GM12878 (cell line): ENCODE measurements at places on chromosomes 11 and 22.

DNA sequence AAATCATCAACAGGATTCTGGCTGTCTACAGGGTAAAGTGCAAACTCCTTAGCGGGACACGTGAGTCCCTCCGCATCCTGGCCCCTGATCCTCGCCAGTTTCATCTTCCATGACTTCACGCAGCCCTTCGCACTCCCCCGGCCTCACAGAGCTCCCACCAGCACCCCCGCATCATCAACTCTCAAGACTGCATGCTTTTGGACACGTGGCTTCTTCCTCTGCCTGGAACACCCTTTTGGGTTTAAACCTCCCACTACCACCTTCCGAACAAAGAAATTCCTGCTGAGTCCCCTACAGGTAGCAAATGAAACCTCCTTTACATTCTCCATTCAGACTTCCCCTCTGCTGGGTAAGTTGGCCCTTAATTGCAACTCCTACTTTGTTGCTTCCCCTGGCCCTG is 12.6 kb upstream of the EIF3M start:
- no peak for DNase-seq

DNA sequence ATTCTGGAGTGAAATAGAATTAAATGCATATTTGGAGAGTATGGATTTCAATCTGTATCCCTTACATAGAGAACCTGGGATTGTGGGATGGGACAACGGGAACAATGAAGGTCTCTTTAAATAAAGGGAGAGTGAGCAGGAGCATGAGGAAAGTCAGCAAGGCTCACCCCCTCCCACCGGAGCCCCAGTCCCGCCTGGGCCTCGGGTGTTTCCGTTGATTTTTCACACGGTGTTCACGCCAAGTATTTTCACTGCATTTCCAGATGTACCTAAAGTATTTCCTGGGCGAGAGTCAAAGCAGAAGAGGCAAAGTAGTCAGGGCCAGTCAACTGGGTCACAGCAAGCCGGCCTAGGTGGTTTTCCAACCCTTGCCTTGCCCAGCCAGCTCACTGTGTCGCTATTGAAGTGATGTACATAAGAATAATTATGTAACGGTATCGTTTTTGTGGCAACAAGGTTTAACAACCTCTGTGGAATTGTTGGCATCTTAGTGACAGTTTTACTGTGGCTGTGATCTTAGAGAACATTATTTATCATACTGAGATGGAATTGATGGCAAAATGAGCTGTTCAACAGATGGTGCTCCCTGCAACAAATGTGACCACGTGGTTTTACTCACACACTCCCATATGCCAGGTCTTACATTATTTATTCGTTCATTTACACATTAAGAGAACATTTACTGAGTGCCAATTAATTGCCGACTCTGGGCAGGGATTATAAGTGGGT is 177.3 kb downstream of the ADAMTS15 start:
- no peak for DNase-seq

GRCh38 chr22:46739094-46739870 is 1.2 kb upstream of the CERK start:
- DNase-seq, result no peak

- peak; percentile 88 for DNase-seq
Measured at GRCh38 chr22:40436505-40437431, 66.4 kb downstream of the SGSM3 start.

- no peak for DNase-seq
Measured at GRCh38 chr11:13963949-13964770, 1.6 kb downstream of the SPON1 start.

DNA sequence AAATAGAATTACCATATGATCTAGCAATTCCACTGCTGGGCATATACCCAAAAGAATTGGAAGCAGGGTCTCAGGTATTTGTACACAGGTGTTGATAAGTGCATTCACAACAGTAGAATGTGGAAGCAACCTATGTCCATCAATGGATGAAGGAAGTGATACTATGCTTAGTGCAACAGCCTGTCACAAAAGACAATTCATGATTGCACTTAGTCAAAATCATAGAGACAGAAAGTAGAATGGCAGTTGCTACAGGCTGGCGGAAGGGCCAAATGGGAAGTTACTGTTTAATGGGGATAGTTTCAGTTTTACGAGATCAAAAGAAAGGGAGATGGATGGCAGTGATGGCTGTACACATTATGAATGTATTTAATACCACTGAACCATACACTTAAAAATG is 42.0 kb downstream of the SGSM3 start:
- peak; percentile 83 for DNase-seq

DNA sequence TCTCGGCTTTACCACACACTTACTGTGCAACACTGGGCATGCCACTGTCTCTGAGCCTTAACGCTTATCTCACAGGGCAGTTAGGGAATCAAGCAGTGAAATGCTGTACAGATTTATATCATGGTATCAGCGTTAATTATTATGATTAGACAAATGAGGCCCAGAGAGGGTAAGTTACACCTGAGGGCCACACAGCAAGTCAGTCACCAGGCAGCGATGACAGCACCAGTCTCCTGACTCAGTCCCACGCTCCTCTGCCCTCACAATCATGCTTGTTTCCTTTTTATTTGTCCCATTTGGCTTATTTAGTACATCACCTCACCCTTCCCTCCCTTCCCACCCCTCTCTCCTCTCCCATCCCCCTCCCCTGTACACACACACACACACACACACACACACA is 12.2 kb downstream of the CHRDL2 start:
- no peak for DNase-seq

DNA sequence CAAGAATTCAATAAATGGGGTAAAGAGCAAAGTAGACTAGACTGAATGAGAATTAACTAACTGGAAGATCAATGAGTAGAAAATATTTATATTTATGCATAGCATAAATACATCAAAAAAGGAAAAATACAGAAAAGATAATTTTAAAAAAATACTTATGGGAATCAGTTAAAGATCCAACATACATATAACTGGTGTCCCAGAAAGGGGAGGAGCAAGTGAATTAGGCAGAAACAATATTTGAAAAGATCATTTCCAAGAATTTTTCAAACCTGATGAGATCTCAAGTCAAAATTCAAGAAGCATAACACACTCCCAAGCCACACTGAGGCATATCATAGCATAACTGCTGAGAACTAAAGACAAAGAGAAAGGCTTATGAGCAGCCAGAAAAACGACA is 62.7 kb upstream of the SHISAL1 start:
- DNase-seq, result no peak

GRCh38 chr11:59611570-59612565 is 3.7 kb downstream of the OSBP start:
- DNase-seq, result no peak
